Stimulated activated CD8-positive, alpha-beta memory T cell treated with anti-CD3 and anti-CD28 coated beads, Interleukin-7, amount 100 ng/mL, for 4 hours (primary cell): ENCODE measurements at places on chromosomes 4 and X.

DNA sequence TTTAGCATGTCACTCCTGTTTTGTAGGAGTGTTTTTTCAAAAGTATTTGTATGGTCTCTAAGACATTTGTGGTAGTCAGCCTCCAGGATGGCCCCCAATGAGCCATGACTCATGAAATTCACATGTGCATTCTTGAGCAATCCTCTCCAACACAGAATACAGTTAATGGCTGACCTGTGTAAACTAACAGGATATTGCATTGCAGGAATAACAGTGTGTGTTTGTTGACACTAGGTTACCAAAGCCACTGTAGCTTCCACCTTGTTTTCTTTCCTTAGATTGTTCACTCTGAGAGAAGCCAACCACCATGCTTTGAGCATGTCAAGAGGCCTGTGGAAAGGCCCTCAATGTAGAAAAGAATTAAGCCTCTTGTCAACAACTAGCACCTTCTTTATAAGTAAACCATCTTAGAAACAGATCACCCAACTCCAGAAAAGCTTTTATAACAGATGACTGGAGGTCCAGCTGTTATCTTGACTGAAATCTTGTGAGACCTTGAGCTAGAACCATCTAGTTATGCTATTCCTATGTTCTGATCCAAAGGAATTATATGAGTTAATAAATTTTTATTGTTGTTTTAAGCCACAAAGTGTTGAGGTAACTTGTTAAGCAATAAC, 28.5 kb downstream of the TBCK start:
- no peak for DNase-seq

DNA sequence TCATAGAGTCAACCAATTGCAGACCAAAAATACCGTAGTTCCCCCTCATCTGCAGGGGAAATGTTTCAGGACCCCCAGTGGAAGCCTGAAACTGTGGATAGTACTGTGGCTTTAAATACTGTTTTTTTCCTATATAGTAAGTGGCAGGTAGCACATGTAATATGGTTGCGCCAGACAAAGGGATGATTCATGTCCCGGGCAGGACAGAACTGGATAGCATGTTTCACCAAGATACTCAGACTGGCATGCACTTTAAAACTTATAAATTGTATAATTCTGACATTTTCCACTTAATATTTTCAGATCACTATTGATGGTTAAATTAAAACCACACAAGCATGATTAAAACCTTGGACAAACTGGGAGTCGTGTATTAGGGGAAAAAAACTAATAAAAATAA, 276.3 kb upstream of the AGA start:
- no peak for DNase-seq

GRCh38 chr4:123446865-123447474, 50.4 kb downstream of the SPRY1 start:
- no peak for DNase-seq

- DNase-seq = no peak
These were observed 48.7 kb upstream of the ARHGEF6 start for GRCh38 chrX:136829413-136829812.

- no peak for DNase-seq
These were observed at the start of the genes CSAG1 and MAGEA12 for GRCh38 chrX:152733261-152733975. Gene CSAG1 (minus strand): TSS chrX:152733721. CDS start chrX:152732460, 1,261 bp downstream. Gene MAGEA12 (plus strand): TSS chrX:152733757. CDS start chrX:152736162, 2,405 bp downstream.

DNA sequence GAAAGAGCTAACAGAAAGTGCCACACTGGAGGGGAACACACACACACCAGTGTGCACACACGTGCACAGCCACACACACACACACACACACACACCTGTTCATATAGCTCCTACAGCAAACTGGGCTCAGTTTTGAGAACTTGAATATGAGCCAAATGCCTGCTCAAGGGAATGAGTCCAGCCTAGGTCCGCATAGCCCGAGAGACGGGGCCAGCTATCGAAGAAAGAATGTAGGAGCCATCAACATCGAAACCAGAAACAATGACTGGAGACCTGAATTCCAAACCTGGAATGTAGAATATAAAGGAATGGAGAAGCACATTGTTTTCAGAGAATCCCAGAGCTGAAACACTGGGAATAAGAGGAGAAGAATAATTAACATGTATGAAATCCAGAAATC, 37.6 kb upstream of the ERVMER34-1 start:
- DNase-seq = no peak

- no peak for DNase-seq
These were observed 132.7 kb upstream of the MAP3K15 start for GRCh38 chrX:19647731-19648588.

- no peak for DNase-seq
These were observed 82.0 kb downstream of the TMEM156 start for GRCh38 chr4:38950159-38950558.

DNA sequence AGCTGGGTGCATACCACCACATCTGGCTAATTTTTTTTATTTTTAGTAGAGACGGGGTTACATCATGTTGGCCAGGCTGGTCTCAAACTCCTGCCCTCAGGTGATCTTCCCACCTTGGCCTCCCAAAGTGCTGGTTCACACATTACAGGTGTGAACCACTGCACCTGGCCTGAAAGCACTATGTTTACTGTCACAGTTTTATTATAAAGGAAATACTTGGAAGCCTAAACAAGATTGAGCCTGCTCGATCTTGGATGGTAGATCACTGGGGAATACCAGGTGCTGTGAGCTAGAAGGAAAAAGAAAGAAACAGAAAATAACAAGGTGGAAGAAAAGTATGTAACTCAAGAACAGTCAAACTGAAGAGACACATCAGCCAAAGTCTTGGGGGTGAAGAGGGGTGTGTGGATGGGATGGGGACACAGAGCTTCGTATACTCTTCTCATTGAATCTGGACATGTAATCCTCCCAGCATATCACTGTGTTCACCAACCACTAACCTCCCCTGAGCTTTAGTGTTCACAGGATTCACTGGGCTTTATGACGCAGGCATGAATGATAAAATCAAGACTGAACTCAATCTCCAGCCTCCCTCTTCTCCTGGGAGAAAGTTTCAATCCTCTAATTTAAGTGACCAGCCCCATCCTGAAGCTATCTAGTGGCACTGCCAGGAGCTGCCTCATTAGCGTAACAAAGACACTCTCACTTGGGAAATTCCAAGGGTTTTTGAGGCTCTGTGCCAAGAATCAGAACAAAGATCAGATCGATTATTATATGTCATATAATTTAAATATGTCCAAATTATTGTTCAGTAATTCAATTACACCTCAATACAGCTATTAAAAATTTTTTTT, 40.9 kb downstream of the PDS5A start:
- DNase-seq = no peak

GRCh38 chr4:148116264-148116663, 325.9 kb downstream of the NR3C2 start:
- no peak for DNase-seq

- DNase-seq = no peak
These were observed 3.3 kb downstream of the HAND2 start for GRCh38 chr4:173526724-173527102.

DNA sequence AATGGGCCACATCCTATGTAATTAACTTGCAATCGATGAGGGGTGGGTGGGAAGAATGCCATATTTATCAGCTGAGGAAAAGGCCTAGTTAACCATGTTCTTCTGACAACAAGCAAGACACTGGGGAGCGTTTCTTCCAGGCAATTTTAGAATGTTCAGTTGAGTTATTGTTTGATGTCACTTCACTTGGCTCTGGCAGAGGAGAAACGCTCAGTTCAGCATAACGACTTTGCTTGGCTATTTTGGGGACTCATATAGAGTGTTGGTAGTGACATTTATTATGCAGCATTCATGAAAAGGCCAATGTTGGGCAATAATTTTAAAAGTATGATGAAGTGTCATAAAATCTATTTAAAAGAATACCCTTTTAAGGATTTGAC, 648 bp downstream of the SYNPO2 start:
- no peak for DNase-seq

- no peak for DNase-seq
These were observed 274.4 kb downstream of the IDS start for GRCh38 chrX:149230689-149231088.

- no peak for DNase-seq
These were observed 2.2 kb downstream of the GRIA2 start for GRCh38 chr4:157222771-157223160.

- no peak for DNase-seq
These were observed 372.1 kb upstream of the SMIM31 start for GRCh38 chr4:164381859-164382258.

DNA sequence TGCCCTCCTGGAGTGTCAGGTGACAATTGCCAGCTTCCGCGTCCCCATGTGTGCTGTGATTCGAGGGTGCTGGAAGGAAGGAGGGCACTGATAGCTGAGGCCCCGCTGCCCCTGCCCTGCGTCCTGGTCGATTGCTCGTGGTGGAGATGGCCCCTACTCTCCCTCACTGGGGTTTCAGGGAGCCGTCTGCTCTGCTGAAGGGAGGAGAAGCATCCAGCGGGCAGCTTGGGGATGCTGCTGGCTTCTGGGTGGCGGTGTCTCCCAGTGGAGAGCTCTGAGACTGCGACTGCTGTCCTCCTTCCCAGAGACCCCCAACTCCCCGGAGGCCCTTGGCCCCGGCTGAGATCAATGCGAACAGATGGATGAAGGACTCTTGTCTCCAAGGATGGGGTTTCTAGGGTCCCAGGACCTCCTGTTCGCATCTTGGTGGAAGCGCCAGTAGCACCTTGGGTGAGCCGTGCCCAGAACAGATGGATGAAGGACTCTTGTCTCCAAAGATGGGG, 98.6 kb downstream of the PSAPL1 start:
- DNase-seq = no peak

DNA sequence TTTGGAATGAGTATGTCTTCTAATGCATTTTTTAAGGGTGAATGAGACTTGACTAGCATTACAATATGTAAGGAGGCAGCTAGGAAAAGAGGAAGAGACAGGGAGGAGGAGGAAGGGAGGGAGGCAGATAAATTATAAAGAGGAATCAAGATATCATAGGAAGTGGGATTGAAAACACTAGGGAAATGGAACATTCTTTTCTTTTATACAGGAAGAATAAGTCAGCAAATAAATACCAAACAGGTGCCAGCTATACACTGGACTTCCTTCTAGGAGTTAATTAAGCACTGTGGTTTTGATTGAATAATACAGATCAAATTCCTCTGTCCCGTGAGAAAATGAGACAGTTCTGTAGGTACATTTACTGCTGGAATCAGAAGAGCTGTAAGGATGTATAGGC, 78.6 kb downstream of the PACRGL start:
- DNase-seq = no peak

DNA sequence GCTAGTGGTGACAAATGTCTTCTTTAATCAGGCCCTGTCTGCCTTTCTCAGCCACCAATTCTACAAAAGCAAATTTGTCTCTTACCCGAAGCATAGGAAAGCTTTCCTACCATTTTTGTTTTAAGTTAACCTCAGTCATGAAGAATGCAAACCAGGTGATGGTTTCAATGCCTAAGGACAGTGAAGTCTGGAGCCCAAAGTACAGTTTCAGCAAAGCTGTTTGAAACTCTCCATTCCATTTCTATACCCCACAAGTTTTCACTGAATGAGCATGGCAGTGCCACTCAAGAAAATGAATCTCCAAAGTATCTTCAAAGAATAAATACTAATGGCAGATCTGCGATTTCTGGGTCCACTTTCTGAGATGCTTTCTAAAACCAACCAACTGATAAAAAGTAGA, 23.9 kb downstream of the SRD5A3 start:
- no peak for DNase-seq

DNA sequence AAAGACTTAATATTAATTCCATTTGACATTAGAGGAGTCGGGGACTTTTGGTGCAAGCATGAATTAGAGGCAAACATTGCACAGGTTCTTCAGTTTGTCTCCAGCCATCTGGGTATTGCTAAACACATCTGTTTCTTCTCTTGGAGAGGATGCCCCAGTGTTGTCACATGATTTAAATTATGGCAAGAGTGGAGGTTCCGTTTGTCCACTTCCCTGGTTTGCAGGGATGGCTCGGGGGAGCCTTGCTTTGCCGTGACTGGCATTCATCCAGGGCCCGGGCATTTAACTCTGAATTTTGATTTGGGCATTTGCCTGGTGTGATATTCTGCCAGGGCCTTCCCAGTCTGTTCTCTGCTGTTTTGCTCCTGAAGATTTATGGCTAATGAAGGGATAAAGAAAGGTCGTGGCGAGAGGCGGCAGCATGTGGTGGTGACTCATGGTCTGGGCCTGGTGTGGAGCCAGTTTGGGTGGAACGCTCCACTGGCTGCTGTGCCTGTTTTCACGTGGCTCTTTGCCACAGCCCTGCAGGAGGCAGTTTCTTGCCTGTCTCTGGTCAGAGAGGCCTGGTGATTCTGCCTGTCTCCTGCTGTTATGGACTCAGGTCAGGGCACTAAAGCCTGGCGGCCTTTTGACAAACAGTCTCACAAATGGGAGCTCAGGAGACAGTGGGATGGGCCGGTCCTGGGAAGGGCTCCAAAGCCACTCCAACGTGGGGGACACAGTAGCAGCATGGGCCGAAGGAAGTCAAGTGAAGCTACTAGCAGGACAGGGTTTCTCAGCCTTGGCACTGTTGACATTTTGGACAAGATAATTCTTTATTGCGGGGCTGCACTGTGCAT, 99.4 kb upstream of the PGRMC2 start:
- DNase-seq = no peak
